ENCODE measurements at places on chromosomes 16 and 17.

- DNase-seq, result no peak
These were observed 27.1 kb upstream of the ABCC11 start for GRCh38 chr16:48274476-48274875.

GRCh38 chr16:50298075-50298460, 31.7 kb downstream of the ADCY7 start:
- DNase-seq, result no peak

DNA sequence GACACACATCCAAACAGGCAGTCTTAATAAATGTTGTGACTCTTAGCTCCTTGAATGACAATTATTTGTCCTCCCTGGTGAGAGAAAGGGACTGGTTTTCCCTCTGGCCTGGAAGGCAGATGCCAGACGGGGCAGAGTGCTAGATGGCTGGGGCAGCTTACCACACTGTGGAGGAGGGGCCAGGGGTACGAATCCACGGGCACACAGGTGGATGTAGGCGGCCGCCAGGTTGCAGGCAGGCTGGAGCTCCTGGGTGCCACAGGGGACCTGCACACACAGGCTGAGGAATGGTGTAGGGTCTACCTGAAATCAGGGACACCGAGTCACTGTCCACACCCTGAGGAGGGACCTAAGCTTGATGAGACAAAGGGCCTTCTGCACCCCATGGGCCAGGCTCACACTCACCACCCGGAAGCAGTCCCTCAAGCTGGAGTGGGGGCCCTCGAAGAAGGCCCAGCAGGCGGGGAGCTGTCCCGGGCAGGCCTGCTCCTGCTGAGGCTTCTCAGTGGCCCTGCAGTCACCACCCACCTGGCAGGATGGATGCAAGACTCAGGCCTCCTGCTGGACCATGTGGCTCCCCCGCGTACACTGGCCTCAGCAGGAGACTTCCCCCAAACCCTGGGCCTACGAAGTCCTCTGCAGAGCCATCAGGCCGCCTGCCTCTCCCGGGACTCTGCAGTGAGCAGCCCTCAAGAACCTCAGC, 38.4 kb downstream of the RMI2 start:
- no peak for DNase-seq

DNA sequence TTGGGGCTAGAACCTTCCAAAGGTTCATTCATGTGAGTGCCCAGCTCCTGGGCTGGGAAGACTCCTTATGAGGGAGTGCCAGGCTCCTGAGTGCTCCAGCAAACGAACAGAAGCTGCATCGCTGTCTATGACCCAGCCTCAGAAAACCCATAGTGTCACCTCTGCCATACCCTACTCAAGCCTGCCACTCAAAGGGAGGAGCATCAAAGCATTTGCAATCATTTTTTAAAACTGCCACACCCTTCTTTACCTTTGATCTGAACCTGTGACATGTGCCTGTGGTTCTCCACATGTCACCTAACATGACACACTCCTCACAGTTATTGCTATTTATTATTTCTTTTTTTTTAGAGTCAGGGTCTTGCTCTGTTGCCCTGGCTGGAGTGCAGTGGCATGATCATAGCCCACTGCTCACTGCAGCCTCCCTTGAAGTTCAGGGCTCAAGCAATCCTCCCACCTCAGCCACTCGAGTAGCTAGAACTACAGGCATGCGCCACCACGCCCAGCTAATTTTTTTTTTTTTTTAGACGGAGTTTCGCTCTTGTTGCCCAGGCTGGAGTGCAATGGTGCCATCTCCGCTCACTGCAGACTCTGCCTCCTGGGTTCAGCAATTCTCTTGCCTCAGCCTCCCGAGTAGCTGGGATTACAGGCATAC, 7.3 kb upstream of the KDM8 start:
- DNase-seq, result no peak

DNA sequence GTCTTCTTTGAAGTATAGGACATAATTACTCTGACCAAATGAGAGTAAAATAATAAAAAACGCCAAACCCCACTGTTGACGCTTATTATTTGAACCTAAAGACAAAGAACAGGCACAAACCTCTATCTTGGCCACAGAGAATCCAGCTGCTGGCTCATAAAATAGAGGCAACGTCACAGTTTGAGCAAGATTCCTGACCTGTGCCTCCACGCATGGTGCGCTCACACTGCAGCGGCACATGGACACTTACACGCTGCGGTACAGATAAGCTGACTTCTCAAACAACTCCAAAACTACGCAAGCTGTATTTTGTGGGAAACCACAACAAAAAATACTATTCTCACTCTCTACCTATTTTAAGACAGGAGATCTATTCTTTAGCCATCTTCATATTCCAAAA, 38.8 kb upstream of the TRAP1 start:
- DNase-seq, result no peak

DNA sequence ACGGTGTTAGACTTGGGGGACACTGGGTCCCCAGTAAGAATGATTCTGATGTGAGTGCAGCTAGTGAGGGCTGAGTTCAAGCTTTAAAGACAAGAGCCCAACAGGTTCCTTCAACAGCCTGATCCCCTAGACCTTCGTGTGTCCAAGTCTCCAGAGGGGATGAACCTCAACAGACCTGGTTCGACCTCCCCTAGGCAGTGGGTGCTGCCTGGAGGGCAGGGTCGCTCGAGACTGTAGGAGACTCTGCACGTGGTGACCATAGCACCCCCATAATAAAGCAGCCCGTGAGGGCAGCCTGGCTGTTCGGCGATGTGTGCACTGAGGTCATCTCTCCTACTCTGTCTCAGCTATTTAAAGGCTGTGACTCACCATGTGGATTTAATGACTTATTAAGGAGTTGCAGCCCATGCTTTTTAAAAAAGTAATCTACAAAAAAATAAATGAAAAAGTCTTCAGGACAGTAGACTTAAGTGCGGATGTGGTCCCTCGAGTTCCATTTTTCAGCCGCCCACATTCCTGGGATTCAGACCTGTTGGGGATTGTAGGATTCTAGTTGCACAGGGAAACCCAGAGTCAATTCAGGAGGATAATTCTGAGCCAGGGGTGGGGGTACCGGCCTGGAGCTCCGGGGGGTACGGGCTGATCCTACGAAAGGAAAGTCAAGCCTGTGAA, 23.4 kb upstream of the METRNL start:
- no peak for DNase-seq

GRCh38 chr16:65660390-65660789, 538.5 kb upstream of the CDH11 start:
- DNase-seq, result no peak

DNA sequence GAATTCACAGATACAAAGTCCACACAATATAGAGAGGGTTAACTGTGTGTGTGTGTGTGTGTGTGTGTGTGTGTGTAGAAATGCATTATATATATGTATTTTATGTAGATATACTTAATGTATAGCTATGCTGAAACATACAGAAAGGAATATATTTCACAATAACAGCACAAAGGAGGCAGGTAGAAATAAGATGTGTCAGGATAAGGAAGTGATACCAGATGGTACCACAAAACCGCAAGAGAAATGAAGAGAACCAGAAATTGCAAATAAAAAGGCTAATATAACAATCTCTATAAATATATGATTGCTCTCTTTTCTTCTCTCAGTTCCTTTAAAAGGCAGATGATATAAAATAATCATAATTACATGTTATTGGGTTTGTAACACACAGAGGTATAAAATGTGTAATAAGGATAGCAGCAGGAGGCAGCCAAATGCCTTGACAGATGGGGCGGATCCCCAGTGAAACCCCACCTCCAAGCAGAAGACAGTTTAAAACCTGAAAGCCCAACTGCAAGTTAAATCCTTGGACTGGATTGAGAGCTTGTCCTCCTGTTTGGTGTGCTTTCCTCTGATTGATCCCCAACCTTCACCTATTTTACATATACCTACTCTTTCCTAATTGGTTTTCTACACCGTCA, 365.4 kb upstream of the C16orf82 start:
- DNase-seq, result no peak

- DNase-seq, result no peak
These were observed 6.8 kb downstream of the COTL1 start for GRCh38 chr16:84611041-84611440.

- no peak for DNase-seq
These were observed 14.5 kb downstream of the BAIAP2 start for GRCh38 chr17:81049372-81049911.

- no peak for DNase-seq
These were observed 536.0 kb downstream of the CDH13 start for GRCh38 chr16:83162791-83163190.

DNA sequence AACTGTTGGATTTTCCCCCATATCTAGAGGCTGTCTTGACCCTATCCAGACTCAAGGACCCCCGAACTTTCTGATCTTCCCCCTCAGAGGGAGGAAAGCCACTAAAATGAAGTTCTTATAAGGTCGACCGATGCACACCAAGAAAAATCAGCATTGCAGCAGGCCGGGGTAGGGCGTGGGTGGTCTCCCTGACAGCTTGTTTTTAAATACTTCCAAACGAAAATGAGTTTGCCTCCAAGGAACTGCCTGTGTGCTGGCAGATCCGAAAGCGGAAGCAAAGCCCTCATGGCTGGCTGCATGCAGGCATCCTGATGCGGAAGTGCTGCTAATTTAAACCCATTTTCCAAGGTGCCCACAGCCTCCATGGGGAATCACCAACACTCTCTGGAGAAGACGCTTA, 374.3 kb upstream of the XYLT1 start:
- DNase-seq, result no peak

GRCh38 chr17:68320943-68321555, 29.8 kb downstream of the ARSG start:
- DNase-seq, result no peak

GRCh38 chr17:21300601-21301571, 16.4 kb downstream of the MAP2K3 start:
- DNase-seq, result no peak

DNA sequence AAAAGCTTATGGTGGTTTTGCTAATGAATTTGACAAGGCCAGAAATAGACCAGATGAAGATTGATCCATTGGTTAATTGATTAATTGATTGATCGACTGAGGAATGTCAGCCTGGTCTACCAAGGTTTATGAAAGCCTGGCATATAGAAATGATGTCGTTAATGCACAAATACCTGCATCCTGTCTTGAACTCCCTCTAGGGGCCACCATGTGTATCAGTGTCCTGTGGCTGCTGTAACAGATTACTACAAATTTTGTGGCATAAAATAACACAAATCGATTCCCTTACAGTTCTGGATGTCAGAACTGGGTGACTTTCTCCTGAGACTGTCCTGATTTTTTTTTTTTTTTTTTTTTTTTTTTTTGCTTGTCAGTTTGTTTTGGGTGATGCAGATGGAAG, 553.2 kb downstream of the MAF start:
- no peak for DNase-seq

DNA sequence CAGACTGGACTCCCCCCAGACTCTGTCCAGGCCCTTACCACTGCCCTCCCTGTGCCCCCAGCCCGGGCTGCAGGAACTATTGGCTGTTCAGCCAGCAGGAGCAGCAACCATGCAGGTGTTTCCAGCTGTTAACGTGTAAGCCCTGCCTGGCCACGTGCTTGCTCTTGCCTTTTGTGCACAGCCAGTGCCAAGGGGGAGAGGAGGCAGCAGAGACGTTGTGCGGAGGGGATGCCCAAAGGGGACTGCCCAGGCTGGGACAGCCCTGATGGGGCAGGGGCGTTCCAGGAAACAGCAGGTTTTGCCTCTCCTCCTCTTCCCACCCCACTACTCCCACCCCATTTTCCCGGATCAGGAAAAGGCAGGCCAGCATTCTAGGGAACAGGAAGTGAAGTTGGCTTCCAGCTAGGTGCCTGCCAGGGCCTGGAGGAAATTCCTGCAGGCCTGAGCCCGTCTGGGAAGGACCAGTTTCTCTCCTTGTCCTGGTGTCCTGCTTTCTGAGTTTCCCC, 16.7 kb upstream of the LASP1NB start:
- DNase-seq, result no peak

DNA sequence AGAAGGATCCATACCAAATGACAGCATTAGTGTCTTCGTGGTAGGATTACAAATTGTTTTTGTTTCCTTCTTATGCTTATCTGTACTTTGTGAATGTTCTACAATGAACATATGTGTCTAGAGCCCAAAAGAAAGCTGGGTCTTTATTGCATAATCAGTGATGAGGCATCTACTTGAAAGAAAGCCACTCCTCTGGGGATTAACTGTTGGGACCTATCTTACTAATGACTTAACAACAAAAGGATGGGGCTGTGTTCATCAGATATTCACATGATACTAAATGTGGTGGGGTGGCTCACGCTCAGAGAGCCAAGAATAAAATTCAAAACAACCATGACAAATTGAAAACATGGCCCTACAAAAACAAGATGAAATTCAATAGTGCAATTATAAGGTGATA, 160.2 kb downstream of the RGS9 start:
- DNase-seq, result no peak

All from HS-27A (cell line).